ENCODE measurements at places on chromosomes 13 and 19.
A peak's percentile ranks its signal among the peaks of the same experiment; 100 is the strongest.

- no peak for DNase-seq
Observed at GRCh38 chr19:1163283-1163933, 10.7 kb downstream of the SBNO2 start.

DNA sequence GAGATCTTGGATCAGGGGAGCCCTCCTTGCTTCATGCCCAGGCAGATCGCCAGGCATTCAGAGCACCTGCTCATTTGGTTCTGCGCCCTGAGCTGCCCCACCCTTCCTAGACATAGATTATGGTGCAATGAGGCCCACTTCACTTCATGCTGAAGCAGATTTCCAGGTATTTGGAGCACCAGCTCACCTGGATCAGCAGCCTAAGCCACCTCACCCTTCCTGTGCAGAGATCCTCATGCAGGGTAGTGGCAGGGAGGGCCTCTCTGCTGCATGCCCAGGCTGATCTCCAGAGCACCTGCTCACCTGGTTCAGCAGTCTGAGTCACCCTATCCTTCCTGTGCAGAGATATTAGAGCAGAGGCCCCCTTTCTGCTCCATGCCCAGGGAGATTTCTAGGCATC, 1966.1 kb downstream of the PCDH9 start:
- DNase-seq = no peak

- peak; percentile 83 for DNase-seq
Observed at GRCh38 chr19:11142528-11143171, 12.9 kb downstream of the SPC24 start.

GRCh38 chr13:25928941-25929505, 122.8 kb downstream of the SHISA2 start:
- peak; percentile 54 for DNase-seq

- peak; percentile 88 for DNase-seq
Observed at GRCh38 chr13:31172535-31172934, 10.8 kb upstream of the HSPH1 start.

All from astrocyte (in vitro differentiated cells and primary cell).